ENCODE measurements at places on chromosomes 12 and 14.

DNA sequence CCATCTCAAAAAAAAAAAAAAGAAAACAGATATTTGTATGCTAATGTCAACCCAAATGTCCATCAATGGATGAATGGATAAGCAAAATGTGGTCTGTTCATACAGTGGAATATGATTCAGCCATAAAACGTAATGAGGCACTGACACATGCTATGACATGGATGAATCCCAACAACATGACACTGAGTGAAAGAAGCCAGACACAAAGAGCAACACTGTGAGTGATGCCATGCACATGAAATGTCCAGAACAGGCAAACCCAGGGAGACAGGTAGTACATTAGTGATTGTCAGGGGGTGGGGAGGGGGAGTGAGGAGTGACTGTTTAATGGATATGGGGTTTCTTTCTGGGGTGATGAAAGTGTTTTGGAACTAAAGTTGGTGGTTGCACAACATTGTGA is 50.2 kb downstream of the ARL6IP4 start:
- DNase-seq = no peak

GRCh38 chr12:78271546-78271945 is 440.9 kb downstream of the NAV3 start:
- no peak for DNase-seq

DNA sequence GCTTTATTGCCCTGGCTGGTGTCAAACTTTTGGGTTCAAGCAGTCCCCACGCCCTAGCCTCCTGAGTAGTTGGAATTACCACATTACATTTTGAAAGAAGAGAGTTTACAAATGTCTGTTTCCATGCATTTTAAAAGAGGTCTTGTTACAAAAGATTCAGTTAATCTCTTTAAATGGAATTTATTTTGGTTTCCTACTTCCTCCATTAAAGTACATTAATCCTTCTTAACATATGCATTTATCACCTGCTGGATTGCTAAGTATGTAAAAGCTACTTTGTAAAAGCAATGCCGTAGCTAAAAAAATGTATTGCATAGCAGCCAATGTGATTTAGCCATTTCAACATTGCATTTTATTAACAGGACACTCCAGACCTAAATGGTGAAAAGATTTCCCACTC is 80.4 kb downstream of the PDE3A start:
- no peak for DNase-seq

- DNase-seq = no peak
Observed at GRCh38 chr14:40987481-40987880, 619.2 kb upstream of the LRFN5 start.

GRCh38 chr12:254039-254438 is 8.6 kb downstream of the SLC6A13 start:
- no peak for DNase-seq

DNA sequence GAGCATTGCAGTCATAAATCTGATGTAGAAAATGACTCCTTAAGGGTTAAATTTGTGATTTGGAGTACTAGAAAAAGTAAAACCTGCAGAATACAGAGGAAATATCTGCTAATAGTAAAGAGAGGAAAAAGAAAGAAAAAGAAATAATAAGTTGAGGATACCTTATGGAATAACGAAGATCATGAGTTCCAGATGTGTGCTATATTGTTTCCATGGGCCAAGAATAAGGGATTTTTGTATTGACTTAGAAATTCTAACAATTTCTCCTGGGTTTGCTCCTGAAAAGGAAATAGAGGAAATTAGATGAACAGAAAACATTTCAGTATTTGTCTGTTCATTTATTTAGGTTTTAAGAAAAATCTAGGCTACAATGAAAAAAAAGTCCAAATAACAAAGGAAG is 115.3 kb downstream of the ALG10B start:
- DNase-seq = no peak

DNA sequence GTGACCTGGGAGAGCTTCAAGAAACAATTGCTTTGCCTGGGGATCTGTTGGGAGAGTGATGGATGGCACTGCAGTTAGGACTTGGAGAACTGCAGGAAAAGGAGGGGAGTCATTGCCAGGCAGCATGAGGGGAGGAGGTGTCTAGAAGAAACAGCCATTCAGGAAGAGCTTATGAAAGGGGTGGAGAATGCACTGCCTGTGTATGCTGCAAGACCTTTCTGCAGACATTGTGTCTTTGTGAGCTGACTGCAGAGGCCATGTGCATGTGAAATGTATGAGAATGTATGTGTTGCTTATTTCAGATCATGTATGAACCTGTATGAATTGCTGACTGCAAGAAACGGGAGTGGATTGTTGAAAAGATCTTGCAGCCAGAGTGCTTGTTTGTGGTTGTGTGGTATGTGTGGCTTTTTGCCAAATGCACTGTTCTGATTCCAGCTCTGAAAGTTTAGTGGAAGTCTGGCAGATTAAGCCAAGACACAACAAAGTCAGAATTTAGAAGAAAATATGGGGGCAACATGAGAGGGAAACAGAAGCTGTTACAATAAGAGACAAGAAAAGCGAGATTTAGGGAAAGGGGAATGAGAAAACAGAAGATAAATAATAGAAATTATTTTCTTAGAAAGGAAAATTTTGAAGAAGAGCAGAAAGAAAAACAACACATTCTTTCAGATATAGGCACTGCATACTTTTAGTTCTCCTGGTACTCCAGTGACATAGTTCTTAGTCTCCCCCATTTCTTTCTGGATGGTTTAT is 9.8 kb upstream of the RIMKLB start:
- DNase-seq = no peak

DNA sequence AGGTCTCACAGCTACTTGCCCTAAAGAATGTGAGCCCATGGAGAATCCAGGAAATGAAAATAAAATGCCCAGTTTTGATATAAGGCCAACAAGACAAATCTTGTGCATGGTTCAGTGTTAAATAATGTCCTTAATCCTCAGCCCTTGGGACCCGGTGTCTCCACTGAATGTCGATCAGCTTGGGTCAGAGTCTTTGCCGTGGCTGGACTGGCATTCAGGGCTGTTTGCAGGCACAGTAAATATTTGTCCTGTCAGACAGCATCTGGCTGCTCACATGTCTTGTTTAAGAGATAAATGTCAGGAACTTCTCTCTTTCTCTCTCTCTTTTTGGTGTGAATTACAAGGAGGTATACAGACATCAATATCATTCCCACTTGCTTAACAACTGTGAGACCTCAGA is 452.5 kb downstream of the FUT8 start:
- DNase-seq = no peak

DNA sequence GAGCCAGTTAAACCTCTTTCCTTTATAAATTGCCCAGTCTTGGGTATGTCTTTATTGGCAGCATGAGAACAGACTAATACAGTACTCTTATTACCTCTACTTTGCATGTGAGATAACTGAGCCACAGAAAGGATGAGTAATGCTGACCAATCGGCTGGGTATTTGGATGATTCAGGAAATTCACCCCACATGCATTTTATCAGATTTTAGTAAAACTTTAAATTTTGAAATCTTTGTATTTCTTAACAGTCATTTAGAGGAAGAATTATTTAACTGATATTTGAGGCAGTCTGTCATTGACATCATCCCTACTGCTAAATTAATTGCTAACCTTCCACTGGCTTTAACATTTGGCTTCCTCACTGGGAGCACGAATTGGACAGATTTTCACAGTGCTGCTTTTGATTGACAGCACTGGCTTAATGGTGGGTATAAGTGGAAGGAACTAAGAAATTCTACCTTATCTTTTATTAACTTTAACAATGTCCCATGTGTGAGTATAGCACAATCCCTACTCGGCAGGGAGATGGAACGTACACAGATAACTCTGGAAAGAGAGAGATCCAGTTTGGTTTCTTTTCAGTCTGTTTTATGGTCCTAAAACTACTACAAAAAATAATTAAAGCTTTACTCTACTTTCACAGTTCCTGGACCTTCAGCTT is 261.0 kb downstream of the DACT1 start:
- DNase-seq = no peak

- no peak for DNase-seq
Observed at GRCh38 chr14:58942516-58942915, 246.0 kb upstream of the DAAM1 start.

DNA sequence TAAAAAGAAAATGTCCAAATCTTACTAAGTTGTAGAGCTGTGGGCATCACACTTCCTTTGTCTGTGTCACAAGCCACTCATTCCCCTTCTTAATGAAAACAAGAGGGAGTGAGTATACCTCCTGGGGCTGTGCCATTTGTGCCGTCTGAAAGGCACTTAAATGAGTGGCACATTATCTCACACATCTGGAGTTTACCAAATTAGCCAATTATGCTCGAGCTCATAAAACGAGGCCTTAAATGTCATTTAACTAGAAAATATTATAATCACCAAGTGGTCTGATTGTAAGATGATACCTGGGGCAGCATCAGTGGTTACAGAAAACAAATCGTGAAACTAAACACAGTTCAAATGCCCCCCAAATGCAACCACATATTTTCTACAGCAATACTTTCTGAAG is 146.1 kb downstream of the PAX9 start:
- DNase-seq = no peak

- no peak for DNase-seq
Observed at GRCh38 chr12:16154990-16155389, 122.5 kb downstream of the SLC15A5 start.

DNA sequence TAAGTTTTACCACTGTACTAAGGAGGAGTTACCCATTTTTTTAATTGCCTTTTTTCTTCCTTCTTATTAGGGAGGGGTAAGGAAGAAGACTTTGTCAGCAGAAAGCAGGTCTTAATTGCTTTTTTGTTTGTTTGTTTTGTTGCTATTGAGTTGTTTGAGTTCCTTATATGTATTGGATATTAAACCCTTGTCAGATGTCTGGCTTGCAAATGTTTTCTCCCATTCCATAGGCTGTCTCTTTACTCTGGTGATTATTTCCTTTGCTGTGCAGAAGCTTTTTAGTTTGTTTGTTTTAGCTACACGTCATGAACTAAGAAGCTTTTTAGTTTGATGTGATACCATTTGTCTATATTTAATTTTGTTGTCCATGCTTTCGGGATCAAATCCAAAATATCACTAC is 13.3 kb downstream of the SPIC start:
- no peak for DNase-seq

DNA sequence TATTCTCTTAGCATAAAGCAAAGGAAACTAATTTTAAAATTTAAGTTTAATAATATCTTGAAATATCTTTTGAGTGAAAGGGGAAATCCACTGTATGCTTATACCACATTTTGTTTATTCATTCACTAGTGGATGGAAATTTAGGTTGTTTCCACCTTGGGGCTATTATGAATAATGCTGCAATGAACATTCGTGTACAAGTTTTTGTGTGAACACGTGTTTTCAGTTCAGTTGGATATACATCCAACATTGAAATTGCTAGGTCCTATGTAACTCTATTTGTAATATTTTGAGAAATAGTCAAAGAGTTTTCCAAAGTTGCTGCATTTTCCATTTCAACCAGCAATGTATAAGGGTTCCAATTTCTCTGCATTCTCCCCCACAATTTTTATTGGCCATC is 83.7 kb upstream of the ETV6 start:
- DNase-seq = no peak

GRCh38 chr12:76242813-76243550 is 105.2 kb downstream of the BBS10 start:
- DNase-seq = no peak

DNA sequence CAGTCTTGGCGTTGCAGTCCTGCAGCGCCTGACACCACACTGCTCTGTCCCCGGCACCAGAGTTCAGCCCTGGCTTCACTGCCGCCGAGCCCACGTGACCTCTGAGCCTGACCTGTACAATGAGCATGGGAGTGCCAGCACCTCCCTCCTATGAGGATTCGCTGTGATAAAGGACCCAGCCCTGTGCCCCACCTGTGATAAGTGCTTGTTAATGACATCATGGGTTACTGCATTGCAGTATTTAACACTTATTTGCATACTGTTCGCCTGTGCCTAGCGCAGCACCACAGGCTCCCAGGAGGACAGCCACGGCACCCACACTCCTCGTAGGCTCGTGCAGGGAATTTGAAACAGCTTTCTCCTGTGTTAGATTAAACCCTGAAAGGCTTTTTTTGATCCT is 118.2 kb upstream of the GSC start:
- no peak for DNase-seq

DNA sequence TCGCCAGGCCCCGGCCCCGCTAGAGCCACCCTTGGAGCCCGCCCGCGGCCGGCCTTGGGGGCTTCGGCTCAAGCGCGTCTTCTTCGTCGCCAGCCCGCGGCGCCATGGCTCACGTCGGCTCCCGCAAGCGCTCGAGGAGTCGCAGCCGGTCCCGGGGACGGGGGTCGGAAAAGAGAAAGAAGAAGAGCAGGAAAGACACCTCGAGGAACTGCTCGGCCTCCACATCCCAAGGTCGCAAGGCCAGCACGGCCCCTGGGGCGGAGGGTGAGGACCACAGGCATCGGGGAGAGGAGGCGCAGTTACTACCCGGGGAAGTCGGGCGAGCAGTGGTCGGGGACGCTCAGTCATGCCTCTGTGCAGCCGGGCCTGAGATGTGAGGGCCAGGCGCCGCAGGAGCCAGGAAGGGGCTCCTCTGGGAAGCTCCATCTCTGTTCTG is 573 bp downstream of the ARL6IP4 start:
- no peak for DNase-seq

DNA sequence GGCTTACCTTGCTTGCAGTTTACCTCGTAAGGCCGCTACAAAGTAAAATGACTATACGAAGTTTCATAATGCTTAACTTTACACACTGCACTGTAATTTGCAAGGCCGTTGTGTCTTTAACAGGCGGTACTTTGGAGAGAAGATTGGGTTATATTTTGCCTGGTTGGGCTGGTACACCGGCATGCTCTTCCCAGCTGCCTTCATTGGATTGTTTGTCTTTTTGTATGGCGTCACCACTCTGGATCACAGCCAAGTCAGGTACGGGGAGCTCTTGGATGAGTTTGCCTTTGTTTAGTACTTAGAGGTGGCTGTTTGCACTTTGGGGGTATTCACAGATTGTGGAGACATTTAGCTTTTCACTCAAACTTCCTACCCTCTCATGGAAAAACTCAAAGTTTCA is 167.8 kb downstream of the SLC5A8 start:
- DNase-seq = no peak

GRCh38 chr12:128554546-128555304 is 269.0 kb downstream of the SLC15A4 start:
- no peak for DNase-seq

- DNase-seq = no peak
Observed at GRCh38 chr12:121525411-121525810, 55.4 kb downstream of the KDM2B start.

GRCh38 chr12:127230843-127231260 is 1036.1 kb upstream of the TMEM132C start:
- DNase-seq = no peak

- DNase-seq = no peak
Observed at GRCh38 chr12:9264546-9264945, 56.4 kb upstream of the PZP start.

DNA sequence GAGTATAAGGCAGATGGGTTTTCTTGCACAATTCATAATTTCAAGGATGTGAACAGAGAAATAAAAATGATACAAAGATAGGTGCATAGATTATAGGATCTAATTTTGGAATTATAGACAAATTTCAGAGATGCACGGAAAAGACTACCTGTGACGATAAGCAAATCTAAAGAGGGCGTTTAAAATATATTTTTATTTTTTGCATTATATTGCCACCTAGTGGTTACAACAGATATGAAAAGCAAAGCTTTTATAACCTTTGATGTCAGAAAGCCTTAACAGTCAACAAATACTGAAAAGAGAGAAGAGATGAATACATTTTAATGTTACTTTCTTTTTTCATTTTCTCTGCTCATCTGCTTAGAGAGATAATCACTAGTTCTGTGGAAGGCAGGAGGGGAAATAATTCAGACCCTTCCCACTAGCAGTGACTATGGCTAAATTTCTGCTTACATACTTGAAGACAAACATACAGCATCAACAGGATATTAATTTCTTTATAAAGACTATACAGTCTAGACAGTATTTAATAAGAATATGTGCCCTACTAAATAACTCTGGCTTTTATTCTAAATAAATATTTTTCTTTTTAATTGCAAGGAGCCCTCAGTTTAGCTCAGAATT is 46.3 kb downstream of the NTS start:
- DNase-seq = no peak
